ENCODE measurements at places on chromosomes 5 and 9.

DNA sequence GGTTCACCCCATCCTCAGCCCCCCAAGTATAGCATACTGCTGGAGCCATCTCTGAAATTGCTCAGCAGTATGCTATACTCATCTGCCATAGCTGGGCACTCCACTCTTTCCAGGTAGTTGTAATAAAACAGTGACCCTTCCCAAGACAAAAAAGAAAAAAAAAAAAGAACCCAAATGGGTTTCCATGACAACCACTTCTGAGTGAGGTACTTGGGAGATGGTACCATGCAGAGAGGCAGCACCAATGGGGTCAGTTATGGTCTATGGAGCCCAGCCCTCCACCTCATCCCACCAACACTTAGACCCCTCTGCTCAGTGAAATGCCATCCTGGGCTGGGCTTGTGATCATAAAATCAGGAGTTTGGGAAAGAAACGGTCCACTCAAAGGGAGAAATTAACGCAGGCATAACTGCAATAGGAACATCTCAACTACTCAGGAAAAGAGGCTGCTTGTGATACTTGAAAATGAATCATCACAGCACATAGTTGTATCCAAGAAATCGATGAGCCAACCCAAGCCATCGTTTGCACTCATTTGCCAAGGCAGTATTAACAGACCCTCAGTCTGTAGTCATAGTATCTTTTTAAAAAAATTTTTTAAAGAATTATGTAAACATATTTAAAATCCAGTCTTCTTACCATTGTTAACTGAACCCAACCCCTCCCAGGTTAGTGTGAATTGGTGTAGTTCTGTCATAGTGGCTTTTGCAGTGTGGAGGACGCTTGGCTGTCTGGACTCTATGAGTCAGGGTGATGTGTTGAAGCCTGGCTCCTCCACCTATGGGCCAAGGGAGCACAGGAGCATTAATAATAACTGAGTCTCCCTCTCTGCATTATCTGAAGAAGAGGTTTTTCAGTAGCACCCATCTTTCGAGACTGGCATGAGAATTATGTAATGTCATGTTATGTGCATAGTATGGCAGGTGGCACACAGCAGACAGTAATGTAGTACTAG lies 402.7 kb downstream of the SPOCK1 start:
- DNase-seq = no peak

DNA sequence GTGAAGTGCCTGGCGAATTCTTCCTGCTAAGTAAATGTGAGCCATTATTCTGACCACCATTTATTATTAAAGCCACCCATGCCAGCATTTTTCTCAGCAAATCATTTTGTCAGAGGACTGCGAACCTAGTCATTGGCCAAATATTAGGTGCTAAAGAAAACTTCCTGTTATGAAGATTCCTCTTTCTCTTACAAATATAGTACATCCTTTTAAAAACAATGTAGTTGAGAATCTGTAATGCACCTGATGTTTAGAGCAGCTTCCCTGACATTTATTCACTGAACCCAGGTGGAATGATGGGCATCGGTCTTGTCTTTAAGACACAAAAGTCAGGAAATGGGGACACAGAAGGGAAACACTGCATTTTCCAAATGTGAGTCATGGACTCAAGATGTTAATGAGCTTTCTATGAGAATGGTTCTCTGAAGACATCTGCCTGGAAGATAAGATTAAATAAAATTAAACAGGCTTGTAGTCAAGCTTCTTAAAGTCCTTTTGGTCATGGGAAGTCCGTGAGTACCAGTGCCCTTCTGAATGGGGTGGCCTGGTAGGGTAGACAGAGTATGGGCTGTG lies 290.6 kb downstream of the FBXL7 start:
- no peak for DNase-seq

GRCh38 chr5:756865-757345 lies 27.6 kb downstream of the ZDHHC11B start:
- DNase-seq = no peak

DNA sequence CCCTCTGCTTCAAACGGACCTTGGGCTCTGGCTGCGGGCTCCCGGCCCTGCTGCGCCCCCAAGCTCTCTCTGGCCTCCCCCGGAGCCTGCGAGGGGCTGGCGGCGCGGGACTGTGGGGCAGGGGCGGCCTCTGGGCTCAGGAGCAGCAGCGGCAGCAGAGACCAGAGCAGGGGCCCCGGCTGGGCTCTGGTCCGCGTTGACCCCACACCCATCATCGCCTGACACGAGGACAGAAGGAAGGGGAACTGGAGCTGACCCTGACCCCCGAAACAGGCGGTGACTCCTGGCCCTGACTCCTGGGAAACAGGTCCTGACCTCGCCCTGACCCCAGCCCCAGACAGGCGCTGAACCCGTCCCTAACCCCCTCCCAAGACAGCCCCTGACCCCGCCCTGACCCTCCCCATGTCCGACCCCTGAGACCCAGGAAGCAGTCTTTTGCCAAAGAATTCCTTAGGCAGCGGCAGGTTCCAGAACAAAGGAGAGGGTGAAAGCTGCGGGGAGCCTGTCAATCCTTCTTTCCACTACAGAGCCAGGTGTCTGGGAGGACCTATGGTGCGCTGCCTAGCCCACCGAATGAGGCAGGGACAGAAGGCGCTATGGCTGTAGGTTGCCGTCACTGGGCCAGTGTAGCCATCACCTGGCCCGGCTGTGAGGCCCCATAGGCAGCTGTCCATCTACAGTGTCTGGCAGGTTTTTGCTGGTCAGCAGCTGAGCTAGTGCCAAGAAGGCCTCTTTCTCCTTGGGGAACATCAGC lies 74.7 kb upstream of the SPTLC1 start:
- DNase-seq = no peak

DNA sequence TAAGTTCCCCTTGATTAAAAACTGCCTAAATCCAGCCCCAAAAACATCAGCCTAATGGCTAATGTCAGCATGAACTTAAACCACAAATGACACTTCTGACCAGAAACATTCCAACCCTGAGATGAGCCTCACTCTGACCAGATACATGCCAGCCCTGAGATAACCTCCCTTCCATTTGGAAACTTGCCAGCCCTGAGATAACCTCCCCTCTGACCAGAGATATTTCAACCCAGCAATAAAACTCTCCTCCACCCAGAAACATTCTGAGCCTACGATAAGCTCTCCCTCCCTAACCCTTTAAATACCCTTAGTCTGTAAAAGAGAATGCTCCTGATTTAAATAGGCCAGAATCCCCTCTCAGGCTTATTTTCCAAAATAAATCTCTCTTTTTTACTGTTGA lies 1035.7 kb upstream of the NUDT12 start:
- DNase-seq = no peak

- DNase-seq = peak; percentile 45
These were observed 129.0 kb downstream of the SNX18 start for GRCh38 chr5:54646356-54647101.

DNA sequence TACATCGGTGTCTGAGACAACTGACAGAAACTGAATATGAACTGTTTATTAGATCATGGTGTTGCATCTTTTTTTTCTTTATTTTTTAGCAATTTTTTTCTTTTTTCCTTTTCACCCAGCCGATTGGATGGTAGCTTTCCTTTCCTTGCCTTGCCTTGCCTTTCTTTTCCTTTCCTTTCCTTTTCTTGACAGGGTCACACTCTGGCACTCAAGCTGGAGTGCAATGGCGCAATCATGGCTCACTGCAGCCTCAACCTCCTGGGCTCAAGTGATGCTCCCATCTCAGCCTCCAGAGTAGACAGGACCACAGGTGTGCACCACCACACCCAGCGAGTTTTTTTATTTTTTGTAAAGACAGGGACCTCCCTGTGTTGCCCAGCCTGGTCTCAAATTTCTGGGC lies 2.8 kb downstream of the PDE6A start:
- no peak for DNase-seq

DNA sequence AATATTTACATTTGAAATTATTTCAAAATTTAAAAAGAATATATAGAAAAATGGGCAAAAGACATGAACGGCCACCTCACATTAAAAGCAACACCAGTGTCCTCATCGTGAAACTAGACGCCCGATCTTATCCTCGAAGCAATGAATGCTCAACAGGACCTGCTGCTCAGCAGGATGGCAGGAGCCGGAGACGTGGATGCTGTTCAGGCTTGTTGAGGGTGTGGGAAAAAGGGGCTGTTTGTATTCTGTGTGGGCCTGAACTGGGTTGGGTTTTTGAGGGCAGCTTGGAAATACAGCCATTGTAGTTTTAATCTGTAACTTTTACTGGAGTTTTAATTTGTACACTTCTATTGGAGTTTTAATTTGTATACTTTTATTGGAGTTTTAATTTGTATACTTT lies 20.3 kb downstream of the EXOC3 start:
- no peak for DNase-seq

GRCh38 chr9:106072421-106072820 lies 378.1 kb downstream of the TMEM38B start:
- no peak for DNase-seq

DNA sequence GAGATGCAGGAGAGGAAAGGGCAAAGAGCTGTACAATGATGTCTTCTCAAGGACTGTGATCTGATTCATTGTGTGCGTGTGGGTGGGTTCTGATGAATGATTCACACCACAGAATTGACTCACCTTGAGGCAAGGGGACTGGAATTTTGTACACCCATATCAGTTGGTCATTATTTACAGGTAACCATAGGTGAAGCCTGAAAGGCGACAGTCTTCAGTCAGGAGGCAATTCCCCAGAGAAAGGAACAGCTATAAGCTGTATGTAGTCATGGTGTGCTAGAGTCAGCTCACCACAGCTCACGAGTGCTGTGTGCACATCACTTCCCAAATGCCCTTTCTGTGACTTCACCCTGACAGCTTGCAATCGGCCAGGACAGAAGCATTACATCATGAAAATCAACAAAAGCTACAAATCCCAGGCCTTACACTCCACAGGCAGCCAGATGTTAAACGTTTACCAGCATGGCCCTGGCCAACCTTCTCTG lies 87.6 kb upstream of the RPS23 start:
- DNase-seq = no peak

GRCh38 chr5:155147222-155147621 lies 133.7 kb downstream of the KIF4B start:
- no peak for DNase-seq

DNA sequence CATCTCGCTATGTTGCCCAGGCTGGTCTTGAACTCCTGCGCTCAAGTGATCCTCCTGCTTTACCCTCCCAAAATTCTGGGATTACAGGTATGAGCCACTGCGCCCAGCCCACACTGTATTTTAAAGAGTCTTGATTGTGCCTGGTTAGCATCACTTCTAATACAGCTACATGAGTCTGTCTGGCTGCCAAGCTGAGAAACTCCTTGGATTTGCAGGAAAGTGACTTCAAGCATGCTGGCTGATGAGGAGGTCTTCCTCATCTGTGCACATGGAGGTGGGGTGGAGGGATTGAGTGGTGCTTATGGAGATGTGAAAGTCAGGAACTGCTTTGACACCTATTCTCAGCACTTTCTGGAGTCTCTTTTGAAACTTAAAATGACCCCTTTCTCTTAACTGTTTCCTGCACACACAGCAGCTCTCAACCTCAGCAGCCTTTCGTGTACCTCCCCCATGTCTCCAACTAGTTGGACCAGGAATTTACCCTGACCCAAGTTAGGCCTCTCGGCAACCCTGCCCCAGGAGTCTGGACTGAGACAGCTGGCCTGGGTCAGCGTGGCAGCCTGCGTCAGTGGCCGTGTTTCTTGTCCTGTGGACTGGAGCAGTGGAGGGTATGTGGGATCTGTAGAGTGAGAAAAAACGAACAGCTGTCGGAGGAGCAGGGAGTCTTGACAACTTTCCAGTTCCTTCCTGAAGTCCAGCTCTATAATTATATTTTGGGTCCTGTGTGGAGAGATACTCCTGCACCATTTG lies 72.5 kb downstream of the ACER2 start:
- no peak for DNase-seq

Data from activated CD8-positive, alpha-beta memory T cell treated with anti-CD3 and anti-CD28 coated beads for 1 hour (primary cell).